NCI-H460 (cell line): ENCODE measurements at places on chromosomes 6 and 20. TPM values are rescaled to one million over a fixed set of nuclear protein-coding genes. Genes with fewer than 3 reads are reported as not detected.
A peak's percentile ranks its signal among the peaks of the same experiment; 100 is the strongest.

DNA sequence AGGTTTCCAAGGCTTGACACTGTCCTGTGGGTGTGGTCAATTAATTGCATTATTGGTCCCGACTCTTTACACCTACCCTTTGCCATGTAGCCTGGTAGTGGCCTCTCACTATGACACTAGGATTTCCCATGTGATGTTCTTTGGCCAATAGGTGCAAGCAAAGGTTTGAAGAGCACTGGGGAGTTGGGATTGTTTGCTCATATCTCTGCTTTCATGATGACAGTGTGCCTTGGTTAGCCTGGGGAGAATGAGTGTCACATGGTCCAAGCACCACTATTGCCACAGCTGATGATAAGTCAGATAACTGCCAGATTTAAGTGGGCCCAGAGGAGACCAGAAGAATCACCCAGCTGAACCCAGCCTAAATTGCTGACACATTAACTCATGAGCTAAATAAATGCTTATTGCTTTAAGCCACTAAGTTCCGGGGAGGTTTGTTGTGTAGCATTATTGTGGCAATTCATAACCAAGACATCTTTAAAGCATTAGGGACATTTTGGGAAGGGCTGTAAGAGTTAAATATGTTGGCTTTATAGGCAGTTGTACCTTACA is 17.2 kb upstream of the SCP2D1 start:
- no peak for DNase-seq

DNA sequence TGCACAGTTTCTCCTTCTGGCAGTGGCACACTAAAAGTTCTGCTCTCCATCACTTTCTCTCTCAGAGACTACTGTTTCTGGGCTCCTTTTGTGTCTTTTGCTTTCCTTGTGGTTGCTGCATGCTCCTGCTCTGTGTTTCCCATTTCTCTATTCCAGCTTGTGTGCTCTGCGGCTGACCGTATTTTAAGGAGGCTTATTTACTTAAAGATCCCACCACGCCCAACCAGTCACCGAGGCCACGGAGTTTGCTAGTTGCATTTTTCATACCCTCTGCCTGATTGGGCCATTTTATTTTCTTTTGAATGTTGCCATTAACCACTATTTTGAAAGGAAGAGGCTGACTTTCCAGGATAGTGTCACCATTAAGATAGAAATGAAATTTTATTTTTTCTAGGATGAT is 626.4 kb upstream of the MMS22L start:
- no peak for DNase-seq

Gene SYCP2L
- total RNA-seq, result 12.2 and 13.3 TPM in 2 replicates

Gene APOM
- total RNA-seq, result 2.4 and 2.8 TPM in 2 replicates

DNA sequence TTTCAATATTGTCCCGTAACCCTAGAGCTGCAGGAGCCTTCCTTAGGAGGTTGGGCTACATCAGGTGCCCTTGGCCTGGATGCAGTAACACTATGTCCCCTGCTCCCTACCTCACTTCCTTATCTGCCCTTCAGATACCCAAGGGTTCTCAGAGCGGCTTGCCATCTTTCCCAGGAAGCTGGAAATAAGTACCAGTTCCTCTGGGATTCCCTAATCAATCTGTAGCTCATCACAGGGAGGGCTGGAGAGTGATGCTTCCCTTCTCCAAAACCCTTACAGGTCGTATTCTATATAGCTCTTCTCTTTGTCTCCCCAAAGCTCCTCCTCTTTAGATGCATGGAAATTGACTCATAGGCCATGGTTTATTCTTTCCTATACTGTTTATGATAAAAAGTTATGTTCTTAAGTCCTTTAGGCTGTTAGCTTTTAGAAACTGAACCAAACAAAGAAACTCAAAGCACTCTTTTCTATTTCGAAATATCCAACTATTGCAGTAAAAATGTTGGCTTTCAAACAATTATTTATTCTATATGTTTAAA is 4.2 kb downstream of the MYCT1 start:
- DNase-seq, result no peak

GRCh38 chr6:170084166-170084730 is 206.6 kb downstream of the DLL1 start:
- no peak for DNase-seq

Gene ZNF334
- 0.66 and 0.94 TPM in 2 replicates for total RNA-seq

Gene PI16
- 0.07 TPM in 1 of 2 replicates, not detected in the other for total RNA-seq

Gene LY6G5B
- total RNA-seq, result 1.9 and 2.8 TPM in 2 replicates

GRCh38 chr6:11212664-11213063 is 19.8 kb downstream of the NEDD9 start:
- DNase-seq, result peak; percentile 63

GRCh38 chr6:89351671-89352277 is 748 bp downstream of the UBE2J1 start:
- DNase-seq, result no peak

Gene IRAK1BP1
- 11.3 and 12.2 TPM in 2 replicates for total RNA-seq
